ENCODE measurements at places on chromosomes 4 and X. TPM values are rescaled to one million over a fixed set of nuclear protein-coding genes. Genes with fewer than 3 reads are reported as not detected.

DNA sequence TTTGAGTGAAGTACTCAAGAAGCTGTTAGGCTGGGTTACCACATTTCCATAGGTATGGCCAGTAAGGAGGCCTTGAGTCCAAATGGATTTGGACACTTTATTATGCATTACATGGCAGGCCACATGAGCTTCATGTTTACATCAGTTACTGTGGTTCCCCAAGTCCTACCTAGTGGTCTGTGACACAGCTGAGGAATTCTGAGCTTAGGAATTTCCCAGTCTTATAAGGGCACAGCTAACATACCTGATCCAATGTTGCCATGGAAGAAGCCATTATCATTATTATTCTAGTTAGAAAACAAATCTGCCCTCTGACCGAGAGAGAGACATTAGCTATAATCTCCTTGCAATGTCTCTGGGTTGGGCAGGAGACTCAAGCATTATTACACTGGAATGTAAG lies 174.4 kb upstream of the NUDT10 start:
- no peaks in the 10 kb centered on the region for H3K27me3 ChIP-seq
- DNase-seq = no peak
- no peaks in the 10 kb centered on the region for H3K4me1 ChIP-seq
- no peak overlapping the region for H3K27ac ChIP-seq

DNA sequence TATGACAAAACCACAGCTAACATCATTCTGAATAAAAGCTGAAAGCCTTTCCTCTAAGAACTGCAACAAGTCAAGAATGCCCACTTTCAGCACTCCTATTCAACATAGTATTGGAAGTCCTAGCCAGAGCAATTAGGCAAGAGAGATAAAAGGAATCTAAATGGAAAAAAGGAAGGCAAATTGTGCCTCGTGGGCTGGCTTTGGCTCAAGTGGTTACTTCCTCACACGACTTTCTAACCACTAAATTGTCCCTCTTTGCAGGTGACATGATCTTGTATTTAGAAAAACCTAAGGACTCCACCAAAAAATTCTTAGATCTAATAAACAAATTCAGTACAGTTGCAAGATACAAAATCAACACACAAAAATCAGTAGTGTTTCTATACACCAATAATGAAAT lies 57.2 kb downstream of the SCML2 start:
- H3K27me3 ChIP-seq = no peaks in the 10 kb centered on the region
- no peaks in the 10 kb centered on the region for H3K36me3 ChIP-seq
- H3K4me3 ChIP-seq = no peak overlapping the region
- no peak for DNase-seq
- H3K4me1 ChIP-seq = no peaks in the 10 kb centered on the region

DNA sequence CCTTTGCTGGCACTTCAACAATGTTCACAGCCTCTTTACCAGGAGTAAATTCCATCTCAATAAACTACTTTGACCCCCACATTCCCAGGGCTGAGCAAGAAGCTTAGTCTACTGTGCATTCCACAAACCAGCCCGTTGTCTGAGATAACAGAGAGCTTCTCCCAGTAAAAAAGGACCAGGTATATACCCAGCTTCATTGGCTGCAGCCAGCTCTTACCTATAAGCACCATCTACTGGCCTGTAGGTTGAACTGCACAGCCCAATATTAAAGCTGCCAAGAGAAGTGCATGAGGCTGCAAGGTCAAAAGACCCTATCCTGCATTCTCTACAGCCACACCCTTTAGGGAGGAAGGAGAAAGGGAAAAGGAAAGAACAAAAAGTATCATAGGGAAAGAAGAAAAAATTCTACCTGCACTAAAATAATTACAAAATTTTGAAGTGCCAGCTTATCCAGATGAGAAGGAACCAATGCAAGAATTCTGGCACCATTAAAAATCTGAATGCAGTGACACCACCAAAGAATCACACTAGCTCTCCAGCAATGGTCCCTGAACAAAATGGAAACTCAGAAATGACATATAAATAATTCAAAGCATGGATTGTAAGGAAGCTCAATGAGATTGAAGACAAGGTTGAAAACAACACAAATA lies 45.7 kb upstream of the INTU start:
- H3K4me3 ChIP-seq = no peak overlapping the region
- no peak overlapping the region for H3K27ac ChIP-seq
- H3K36me3 ChIP-seq = no peaks in the 10 kb centered on the region
- H3K4me1 ChIP-seq = no peaks in the 10 kb centered on the region

- no peak overlapping the region for H3K4me3 ChIP-seq
- DNase-seq = no peak
- H3K36me3 ChIP-seq = no peaks in the 10 kb centered on the region
- no peak overlapping the region for H3K27ac ChIP-seq
- no peaks in the 10 kb centered on the region for H3K4me1 ChIP-seq
Measured at GRCh38 chr4:109945056-109945455, 32.4 kb downstream of the EGF start.

DNA sequence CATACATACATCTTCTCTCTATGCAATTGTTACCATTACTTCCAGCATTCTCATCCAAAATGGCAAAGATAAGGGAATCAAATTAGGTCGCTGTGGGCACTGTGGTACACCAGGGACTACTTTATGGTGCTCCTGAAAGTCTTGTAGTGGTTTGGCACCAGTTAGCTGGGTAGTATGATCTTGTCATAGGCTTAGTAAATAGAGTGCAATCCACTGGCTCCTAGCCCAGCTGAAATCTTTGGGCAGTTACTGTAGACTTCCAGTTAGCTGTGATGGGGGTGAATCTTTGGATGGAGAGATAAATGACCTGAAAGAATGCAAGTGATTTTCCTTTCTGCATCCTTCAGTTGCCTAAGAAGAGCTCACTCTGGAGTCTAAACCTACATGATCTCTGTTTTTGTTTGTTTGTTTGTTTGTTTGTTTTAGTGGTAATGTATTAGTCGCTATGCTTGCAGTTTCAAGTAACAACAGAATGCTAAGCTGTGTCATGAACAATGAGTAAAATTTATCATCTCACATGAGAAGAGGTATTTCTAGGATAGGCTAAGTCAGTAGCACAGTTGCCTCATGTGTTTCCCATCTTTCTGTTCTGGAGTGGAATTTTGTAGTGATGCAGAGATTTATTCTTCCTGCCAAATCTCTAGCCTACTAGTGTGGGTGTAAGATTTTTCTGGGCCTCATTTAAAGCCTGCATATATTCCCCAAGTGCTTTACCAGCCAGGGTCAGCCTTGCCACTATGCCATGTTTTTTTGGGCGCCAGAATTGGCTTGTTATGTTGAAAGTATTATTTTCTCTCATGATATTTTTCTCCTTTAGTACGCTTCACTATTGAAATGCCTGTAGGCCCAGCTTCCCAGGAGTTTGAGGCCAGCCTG lies 24.2 kb downstream of the HERC3 start:
- H3K27me3 ChIP-seq = no peaks in the 10 kb centered on the region
- no peaks in the 10 kb centered on the region for H3K36me3 ChIP-seq
- no peak overlapping the region for H3K27ac ChIP-seq
- H3K4me3 ChIP-seq = no peak overlapping the region

DNA sequence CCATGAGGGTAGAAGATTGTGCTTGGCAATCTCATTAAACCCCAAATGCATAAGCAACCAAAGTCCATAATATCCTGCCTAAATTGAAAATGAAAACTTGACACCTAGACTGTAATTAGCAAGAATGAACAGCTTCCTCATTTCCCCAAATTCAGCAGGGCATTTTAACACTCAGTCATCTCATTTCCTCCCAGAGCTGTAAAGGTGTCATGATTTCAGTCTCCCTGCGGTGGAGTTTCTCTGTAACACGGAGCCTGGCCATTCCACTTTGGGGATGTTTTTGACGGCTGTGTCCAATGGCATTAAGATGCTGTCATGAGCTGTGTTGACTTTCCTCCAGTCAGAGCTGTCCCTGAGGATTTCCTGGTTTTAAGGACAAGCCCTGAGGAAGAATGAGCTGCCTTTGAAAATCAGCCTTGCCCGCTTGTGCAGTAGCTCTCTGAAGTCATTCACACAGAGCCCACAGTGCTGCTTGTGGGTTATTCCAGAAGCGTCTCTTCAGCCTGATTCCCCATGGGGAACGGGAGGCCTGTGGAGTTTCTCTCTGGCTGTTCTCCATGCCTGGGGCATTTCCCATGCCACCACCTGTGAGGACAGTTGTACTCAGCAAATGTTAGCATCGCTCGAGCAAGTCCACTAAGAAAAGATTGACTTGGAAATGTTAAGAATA lies 187.0 kb downstream of the MID1 start:
- no peaks in the 10 kb centered on the region for H3K27me3 ChIP-seq
- no peaks in the 10 kb centered on the region for H3K36me3 ChIP-seq
- no peaks in the 10 kb centered on the region for H3K4me1 ChIP-seq
- no peak overlapping the region for H3K4me3 ChIP-seq

GRCh38 chr4:182255441-182256190 lies 12.4 kb downstream of the TENM3 start:
- no peak for DNase-seq
- no peak overlapping the region for H3K4me3 ChIP-seq
- no peak overlapping the region for H3K27ac ChIP-seq
- no peaks in the 10 kb centered on the region for H3K4me1 ChIP-seq
- no peaks in the 10 kb centered on the region for H3K36me3 ChIP-seq

PPEF2 gene
- under 0.01 TPM for total RNA-seq

CCDC149 gene
- 14.7 TPM for total RNA-seq

- no peak overlapping the region for H3K4me3 ChIP-seq
- H3K27ac ChIP-seq = no peak overlapping the region
Measured at GRCh38 chrX:51461053-51462044, 35.0 kb downstream of the NUDT11 start.

GRCh38 chr4:20252656-20253282 lies 1.1 kb downstream of the SLIT2 start:
- peak overlapping the region; percentile 84 for H3K27ac ChIP-seq
- peaks cover 8% of the 10 kb centered on the region for H3K4me1 ChIP-seq
- H3K36me3 ChIP-seq = no peaks in the 10 kb centered on the region
- H3K27me3 ChIP-seq = no peaks in the 10 kb centered on the region

DNA sequence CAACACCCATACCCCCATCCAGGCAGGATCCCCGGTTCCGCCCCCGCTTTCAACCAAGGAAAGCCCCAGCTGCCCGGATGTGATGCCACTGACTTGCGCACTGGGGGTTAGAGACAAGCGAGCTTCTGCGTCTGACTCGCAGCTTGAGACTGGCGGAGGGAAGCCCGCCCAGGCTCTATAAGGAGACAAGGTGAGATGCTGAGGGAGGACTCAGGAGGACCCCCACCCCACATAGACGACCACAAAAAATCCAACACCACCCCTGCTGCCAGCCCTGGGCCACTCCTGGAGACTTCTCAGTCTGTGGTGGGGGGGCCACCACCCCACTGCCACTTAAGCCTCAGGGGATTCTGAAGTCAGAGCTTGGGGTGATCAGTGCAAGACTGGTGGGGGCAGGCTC lies at the start of gene MAGEA4:
TSS of gene MAGEA4 (plus strand) at position 110 of the 400 bp plus-strand sequence. CDS start 10,776 bp downstream, outside the sequence.
- H3K27me3 ChIP-seq = no peaks in the 10 kb centered on the region
- no peak within 1 kb of the TSS for H3K4me3 ChIP-seq
- no peak for DNase-seq
- no peaks in the 10 kb centered on the region for H3K4me1 ChIP-seq

AKAP4 gene
- total RNA-seq = not detected

- H3K27me3 ChIP-seq = no peaks in the 10 kb centered on the region
- H3K4me3 ChIP-seq = no peak overlapping the region
- no peaks in the 10 kb centered on the region for H3K36me3 ChIP-seq
- H3K27ac ChIP-seq = no peak overlapping the region
- DNase-seq = no peak
- peaks cover 31% of the 10 kb centered on the region for H3K4me1 ChIP-seq
Measured at GRCh38 chr4:7433376-7434140, 1.2 kb downstream of the PSAPL1 start.

RNF212 gene
- total RNA-seq = 12.3 TPM

F9 gene
- not detected for total RNA-seq

DNA sequence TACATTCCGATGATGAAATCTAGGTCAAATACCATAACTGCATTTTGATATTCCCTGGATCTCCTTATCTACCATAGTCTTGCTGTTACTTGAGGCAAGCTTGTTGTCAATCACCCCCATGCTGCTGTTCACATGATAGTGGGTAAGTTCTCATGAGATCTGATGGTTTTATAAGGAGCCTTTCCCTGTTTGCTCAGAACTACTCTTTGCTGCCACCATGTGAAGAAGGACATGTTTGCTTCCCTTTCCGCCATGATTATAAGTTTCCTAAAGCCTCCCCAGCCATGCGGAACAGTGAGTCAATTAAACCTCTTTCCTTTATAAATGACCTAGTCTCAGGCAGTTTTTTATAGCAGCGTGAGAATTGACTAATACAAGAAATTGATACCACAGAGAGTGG lies 432.0 kb downstream of the GLUD2 start:
- no peaks in the 10 kb centered on the region for H3K4me1 ChIP-seq
- no peak overlapping the region for H3K27ac ChIP-seq
- no peak for DNase-seq
- H3K4me3 ChIP-seq = no peak overlapping the region
- H3K27me3 ChIP-seq = no peaks in the 10 kb centered on the region

- H3K4me1 ChIP-seq = no peaks in the 10 kb centered on the region
- no peaks in the 10 kb centered on the region for H3K36me3 ChIP-seq
- no peak overlapping the region for H3K4me3 ChIP-seq
- H3K27me3 ChIP-seq = no peaks in the 10 kb centered on the region
Measured at GRCh38 chrX:47283015-47283771, 50.4 kb downstream of the USP11 start.

ATP2B3 gene
- not detected for total RNA-seq

DNA sequence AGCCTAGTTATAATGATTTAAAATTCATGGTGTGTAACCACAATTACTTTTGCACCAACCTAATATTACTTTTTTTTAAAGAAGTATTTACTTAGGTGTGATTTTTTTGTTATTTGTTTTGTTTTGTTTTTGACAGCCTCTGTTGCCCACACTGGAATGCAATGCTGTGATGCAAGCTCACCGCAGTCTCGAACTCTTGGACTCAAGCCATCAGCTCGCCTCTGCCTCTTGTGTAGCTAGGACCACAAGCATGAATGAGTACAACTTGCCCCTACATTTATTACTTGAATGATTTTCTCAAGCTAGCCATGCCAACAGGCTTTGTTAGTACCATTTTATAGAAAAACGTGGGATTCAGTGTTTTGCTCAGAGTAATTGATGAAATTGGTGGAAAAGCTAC lies 488.8 kb upstream of the CPEB2 start:
- no peak overlapping the region for H3K27ac ChIP-seq
- H3K4me1 ChIP-seq = no peaks in the 10 kb centered on the region

All from tibial nerve (tissue), 4 donors.